ENCODE measurements at places on chromosomes 2 and 18.
A peak's percentile ranks its signal among the peaks of the same experiment; 100 is the strongest.

GRCh38 chr2:181142514-181142913 is 162.1 kb downstream of the UBE2E3 start:
- no peak for DNase-seq

DNA sequence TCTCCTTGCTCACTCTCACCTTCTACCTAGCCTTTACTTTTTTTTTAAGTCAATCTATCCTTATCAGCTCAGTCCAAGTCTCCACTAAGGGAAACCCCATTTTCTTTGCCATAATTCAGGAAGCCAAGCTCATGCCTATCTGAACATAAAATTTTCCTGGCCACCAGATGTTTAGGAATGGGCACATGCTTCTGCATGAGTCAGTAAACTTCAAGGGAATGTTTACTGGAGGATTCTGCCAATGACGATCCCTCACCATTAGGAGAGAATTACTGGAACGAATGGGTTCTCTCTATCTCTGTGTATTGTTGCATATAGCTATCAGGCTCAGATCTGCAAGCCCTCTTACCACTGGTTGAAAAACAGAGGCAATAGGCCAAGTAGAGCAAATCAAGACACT is 731.7 kb upstream of the ZNF804A start:
- no peak for DNase-seq

DNA sequence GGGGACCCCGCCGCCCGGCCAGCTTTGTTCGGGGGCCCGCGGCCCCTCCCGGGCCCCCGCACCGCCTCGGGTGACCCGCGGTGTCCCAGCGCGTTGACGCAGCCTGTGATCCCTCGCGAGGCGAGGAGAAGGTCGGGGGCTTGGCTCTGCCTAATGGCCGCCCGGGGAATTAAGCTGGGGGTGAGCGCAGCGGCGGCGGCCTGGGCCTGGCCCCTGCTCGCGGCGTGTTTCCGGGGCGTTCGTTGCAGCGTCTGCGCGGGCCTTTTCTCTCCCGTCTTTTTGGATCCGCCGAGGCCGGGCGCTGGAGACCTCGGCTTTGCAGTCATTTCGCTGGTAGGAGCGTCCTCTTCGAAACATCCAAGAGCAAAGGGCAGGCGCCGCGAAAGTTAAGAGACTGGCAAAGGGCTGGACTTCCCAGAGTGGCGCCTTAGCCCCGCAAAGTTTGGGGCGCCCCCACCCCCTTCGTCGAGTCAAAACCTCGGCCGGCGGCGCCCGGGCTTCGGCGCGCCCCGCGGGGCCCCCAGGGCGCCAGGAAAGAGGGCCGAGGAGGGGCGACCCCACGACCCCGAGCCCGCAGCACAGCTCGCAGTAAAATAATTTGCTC is 1.3 kb downstream of the SALL3 start:
- no peak for DNase-seq

- no peak for DNase-seq
These were observed 95.9 kb downstream of the KCNF1 start for GRCh38 chr2:11007331-11008264.

DNA sequence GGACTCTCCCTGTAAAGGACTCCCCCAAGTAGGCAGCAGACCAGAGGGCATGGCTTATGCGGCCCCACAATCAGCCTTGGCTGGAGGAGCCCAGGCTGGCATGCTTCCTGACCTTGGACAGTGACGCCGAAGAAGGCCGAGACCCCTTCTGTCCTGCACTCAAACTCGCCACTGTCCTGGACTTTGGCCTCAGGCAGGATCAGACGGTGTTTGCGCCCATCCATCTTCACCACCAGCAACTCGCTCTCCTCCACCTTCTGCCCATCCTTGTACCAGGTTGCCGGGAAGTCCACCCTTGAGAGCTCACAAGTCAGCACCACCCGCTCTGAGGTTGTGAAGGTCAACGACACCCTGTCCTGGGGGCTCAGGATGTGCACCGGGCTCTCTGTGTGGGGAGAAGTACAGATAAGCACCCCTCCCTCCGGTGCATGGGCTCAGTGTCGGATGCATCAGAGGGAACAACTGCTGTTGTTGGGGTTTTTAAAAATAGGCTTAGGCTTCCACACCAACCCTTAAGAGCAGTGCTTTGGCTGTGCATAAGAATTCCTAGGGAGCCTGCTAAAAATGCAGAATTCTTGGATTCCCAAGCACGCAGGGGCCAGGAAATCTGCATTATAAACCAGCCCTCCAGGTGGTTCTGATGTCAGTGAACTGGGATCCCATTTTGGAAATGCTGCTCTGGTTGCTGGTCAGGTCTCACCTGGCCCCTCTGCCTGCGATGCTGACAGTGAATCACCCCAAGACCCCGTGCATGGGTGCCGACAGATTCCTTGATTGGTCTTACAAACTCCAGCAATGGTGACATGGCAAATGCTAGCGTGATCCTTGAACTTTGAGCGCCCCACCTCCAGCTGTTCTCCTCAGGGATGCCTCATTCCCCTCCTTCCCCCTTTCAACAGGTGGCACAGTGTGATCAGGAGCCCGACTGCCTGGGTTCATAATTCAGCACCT is 5.9 kb downstream of the OBSL1 start:
- DNase-seq: no peak

- no peak for DNase-seq
These were observed 1287.8 kb upstream of the TMEFF2 start for GRCh38 chr2:193482557-193482956.

DNA sequence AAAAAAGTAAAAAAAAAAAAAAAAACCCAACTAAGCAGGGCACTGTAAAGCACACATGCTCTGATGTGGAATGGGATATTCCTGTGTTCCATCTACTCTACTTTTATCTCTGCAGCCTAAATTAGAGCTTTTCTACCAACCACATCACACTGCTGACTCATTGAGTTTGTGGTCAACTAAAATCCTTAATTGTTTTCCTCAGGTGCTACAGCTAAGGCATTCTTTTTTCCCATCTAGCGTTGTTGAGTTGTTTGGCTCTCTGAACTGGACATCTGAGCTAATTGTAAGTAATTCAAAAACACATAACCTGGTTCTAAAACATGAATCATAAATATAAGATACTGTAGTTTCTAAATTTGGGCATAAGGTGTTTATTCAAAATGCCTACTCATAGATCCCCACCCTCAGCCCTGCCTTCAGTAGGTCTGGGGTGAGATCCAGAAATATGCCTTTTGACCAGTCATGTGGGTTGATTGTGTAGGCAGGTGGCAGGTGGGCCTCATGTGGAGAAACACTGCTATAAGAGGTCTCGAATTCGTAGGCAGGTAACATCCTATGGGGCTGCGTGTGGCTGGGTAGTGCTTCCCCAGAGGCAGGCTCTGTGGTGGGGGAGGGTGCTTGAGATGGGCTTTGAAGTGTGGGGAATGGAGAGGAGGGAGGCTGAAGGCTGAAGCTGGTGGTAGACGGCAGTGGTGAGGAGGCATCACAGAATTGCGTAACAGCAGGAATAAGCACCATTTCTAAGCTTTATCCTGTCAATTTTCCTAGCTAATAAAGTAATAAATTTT is 27.2 kb downstream of the ANKRD29 start:
- DNase-seq: no peak

- DNase-seq: peak; percentile 65
These were observed 1.1 kb downstream of the MAP3K20 start for GRCh38 chr2:173076581-173077345.

DNA sequence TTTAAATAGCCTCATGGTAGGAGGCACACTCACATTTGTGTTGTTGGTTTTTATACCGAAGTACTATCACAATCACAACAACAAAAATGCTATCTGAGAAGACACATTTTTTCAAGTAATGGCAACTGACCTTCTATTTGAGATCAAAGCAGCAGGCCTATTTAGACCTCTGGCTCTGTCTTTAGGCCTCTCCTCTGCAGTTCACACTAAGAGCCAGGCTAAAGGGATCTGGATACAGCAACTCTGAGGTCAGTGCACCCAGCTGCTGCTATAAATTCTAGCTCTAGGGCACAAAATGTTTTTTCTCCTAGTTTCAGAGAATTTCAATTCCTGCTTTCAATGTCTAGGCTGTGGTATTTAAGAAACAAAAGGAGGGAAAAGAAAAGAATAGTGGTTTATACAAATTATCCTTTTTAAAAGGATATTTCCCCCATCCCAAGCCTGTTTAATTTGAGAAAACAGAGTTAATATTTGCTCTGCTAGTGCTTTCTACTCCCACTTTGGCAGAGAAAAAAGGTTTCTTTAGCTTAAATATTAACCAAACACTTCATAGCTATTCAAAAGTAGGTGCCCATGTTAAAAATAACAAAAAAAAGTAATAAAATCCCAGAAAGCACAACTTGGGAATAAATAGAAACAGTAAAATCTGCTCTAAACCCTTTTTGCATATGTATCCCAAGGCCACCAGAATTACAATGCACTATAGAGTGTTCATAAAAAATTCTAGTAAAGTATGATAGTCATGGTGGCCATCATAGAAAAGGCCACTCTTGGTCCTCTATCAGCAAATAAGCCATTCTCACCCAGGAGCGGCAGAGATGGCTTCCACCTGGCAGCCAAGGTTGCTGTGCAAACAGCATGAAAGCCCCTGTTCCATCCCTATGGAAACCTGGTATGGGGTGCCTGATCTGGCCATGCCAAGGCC is 293.6 kb upstream of the SESTD1 start:
- no peak for DNase-seq

DNA sequence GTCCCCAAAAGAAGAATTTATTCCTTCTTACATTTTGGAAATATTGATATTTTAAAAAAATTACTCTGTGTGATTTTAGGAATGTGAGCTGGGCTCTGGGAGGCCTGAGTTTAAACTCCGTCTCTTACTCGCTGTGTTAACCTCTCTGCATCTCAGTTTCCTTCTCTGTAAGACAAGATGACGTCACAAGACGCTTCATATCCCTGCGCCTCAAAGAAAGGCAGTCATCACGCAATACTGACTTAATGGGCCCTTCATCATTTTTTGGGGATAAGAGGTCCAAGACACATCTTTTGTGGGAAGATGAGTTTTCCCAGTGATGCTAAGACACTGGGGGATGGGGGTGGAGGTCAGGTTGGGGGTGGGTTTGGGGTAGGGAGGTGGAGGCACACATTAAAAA is 320.4 kb downstream of the AFF3 start:
- DNase-seq: no peak

DNA sequence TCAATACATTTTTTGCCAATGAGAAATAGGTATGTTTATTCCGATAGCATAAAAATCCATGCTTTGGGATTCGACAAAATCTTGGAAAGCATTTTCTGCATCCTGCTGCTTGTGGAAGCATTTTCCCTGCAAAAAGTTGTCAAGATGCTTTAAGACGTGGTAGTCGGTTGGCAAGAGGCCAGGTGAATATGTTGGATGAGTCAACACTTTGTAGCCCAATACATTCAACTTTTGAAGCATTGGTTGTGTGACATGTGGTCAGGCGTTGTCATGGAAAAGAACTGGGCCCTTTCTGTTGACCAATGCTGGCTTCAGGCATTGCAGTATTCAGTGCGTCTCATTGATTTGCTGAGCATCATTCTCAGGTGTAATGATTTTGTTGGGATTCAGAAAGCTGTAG is 764.5 kb downstream of the TRIB2 start:
- no peak for DNase-seq

DNA sequence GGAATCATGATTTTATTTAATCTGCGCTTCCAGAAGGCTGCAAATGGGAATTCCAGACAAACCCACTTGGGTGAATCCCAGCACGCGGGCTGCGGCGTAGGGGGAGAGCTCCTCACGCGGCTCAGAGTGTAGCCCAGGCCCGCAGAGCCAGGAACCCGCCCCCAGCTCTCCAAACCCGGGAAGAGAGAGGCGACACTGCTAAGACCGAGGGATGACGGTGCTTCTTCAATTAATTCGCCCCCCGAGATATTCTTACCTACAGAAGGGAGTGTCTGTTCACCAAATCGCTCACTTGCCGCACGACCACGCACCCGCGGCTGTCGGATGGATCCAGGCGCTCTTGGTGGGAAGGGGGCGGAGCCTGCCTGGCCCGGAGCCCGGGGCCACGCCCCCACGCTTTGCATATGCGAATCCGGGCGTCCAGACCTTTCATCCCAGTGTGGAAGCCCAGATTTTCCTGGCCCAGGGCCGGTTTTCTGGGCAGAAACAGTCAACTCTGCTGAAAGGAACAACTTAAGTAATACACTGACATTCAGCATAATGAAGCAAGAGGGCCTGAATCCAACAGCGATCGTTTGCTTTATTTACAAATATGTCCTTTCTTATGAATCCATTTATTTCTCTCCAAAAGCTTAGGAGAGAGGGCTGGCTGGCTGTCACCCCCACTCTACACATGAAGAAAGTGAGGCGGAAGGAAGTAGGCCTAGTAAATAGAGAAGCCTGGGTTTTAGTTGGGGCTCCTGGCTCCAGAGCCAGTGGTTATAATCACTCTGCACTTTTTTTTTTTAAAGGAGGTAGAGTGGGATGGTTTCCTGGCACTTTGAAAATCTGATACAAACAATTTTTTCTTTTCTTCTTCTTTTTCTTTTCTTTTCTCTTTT is at the start of gene SLC19A3:
SLC19A3 (minus strand) TSS at position 342 of the 881 bp plus-strand sequence. CDS start 15,710 bp downstream, outside the sequence.
- DNase-seq: peak; percentile 81

DNA sequence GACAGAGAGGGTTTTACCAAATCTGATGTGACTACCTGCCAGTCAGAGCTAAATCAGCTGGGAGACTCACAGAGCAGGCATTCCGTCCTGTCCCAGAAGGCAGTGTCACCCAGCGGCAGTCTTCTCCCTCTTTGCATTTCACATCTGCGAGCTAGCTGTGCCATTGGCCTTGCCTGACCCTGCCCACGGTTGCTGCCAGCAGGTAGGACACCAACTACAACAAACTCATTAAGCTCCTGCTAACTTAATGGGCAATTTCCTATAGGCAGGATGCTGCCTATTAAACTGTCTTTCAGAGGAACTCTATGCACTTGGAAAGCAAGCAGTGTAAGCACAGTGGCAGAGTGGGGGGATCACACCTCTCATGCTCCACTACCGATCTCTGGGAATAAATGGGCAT is 116.4 kb upstream of the CAPN13 start:
- DNase-seq: no peak

Measured in liver (tissue), 10 donors.